Stimulated activated CD4-positive, alpha-beta T cell treated with anti-CD3 and anti-CD28 coated beads, TNF-alpha, amount 100 ng/mL, for 48 hours (primary cell): ENCODE measurements at places on chromosomes 3 and 15.

DNA sequence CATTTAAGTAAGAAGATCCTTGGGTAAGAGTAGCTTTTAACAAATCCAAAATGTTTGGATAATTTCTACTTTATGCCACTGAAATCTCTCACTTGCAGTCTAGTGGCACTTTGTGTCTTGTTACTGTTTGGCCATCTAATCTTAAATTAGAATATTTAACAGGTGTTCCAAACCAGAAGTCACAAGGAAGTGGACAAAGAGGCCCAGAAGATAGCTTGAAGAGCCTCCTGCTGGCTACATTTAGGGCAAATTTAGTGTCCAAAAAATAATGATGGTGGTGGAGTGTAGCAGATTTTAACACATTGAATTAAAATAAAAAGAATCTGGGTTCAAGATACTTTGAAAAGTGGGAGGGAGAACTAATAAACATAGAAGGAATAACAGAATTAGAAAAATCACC, 172.2 kb downstream of the GHSR start:
- no peak for DNase-seq

DNA sequence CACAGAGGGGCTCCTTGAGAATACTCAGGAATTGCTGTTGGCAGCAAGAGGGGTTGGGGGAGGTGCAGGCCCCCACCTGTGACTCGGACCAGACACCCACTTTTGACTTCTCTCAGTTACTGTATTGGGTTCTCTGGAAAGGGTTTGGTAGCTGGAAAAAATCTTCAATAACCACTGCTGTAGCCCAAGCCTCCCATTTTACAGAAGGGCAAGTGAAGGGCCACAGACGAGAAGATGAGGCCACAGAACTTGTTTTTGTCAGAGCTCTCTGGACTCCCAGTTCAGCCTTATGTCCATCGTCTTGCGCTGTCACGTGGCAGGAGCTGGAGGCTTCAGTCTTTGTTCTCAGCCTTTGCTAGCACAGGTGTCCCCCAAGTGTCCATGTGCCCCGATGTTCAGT, 12.7 kb upstream of the TATDN2 start:
- no peak for DNase-seq

- peak; percentile 45 for DNase-seq
Observed at GRCh38 chr3:45593708-45594601, 596 bp upstream of the LIMD1 start.

DNA sequence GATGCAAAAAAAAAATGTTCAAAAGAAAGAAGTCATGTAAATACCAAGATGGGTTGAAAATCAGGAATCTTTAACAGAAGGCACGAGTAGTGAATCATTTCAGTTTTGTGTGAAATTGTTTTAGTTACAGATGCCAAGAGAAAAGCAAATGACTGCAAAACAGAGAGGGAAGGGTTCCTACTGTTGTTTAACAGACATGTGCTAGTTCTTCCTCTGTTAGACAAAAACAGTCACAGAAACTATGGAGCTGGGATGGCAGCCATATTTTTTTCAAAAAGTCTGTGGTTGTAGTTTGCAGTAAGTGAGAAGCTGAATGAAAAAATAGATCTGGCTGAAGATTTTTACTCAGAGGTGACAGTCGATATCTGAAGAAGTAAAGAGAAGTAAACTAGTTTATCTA, 511.9 kb downstream of the ZIC1 start:
- DNase-seq = no peak

GRCh38 chr3:94156626-94157025, 93.8 kb downstream of the NSUN3 start:
- DNase-seq = no peak

DNA sequence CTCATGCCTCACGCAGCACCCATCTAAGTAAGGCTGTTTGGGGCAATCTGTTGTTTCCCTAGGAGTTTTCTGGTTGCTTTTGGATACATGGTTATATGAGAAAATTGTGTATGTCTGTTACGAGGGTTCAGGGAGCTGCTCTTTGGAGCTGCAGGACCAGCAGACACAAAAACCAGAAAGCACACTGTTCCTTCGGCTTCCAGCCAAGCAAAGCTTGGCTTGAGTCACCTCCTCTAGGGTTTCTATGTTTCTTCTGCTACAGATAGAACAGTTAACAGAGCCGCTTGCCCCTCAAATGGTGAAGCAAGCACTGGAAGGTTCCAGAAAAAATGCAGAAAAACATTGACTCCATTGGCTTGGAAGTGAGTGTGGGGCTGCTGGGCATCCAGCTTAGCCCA, 49.2 kb upstream of the CTDSPL start:
- DNase-seq = no peak

- DNase-seq = no peak
Observed at GRCh38 chr15:29140475-29141307, 128.9 kb downstream of the NSMCE3 start.

DNA sequence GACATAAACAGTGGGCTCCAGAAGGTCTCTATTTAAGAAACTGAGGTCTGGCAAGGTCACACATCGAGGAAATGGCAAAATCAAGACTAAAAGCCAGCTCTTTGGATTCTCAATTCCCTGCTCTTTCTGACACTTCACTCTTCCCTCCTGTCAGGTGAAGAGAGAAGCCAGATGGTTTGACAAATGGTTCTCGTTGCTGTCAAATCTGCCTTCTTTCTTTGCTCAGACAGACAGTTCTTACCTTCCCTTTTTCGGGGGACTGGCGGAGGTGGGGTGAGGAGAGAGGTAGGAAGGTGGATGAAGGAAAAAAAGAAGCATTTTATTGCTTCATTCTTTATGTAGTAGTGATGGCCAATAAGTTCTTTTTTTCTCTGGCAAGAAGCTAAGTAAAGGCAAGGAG, 133.4 kb downstream of the LPP start:
- DNase-seq = no peak

- DNase-seq = no peak
Observed at GRCh38 chr3:139572847-139573672, 33.5 kb upstream of the RBP1 start.

DNA sequence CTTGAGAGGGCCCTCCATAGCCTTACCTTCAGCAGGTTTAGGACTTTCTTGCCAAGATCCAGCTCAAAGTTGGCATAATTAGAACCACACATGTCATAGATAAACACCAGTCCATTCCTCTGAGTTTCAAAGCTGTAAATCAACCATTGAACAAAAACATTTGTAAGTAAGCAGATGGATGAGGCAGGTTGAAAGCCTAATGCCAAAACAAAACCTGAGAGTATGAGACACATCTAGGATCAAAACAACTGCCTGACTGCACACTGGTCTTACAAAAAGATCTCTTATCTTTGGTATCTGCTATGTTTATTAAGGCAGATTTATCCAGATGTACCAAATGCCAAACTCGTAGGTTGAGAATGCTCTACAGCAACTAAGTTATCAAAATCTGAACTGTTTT, 61.9 kb downstream of the PTPN9 start:
- no peak for DNase-seq

GRCh38 chr3:31974964-31975363, 6.1 kb downstream of the OSBPL10 start:
- no peak for DNase-seq

DNA sequence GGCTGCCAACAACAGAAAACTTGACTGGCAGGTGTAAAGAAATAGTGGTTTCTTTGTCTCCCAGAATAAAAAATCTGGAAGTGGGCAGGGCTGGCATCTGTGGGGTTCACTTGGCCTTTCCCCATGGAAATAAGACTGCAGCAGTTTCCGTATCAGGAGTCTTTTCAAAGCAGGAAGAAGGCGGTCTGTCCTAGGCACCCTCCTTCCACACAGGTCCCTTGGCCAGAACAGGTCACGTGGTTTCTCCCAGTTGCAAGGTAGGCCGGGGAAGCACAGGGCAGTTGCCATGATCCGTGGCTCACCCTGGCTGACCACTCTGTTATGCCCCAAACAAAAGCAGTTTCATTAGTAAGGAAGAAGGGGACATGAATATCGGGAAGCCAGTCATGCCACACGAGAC, 45.4 kb downstream of the ZDHHC19 start:
- DNase-seq = no peak

DNA sequence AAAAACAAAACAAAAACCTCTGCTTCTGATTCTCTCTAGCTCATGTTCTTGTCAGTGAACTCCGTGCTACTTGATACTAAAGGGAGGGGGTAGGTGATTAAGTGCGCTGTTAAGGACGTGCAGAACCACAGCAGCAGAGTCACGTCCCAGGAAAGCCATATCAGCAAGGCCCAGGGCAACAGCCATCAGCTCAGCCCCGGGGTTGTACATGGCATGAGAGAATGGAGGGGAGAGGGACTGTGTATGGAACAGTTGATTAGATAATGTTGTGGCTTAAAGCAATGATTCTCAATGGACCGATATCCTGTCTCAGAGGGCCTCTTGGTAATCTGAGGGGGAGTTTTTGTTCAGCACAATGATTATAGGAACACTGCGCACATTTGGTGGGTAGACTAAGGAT, 27.6 kb downstream of the C2CD4A start:
- DNase-seq = no peak

GRCh38 chr3:112304611-112305010, 10.6 kb upstream of the SLC9C1 start:
- DNase-seq = no peak

- no peak for DNase-seq
Observed at GRCh38 chr3:197139586-197139985, 110.0 kb upstream of the MELTF start.

- no peak for DNase-seq
Observed at GRCh38 chr3:37556789-37557301, 304.8 kb upstream of the CTDSPL start.

GRCh38 chr15:31869686-31870307, 160.5 kb upstream of the CHRNA7 start:
- DNase-seq = no peak

DNA sequence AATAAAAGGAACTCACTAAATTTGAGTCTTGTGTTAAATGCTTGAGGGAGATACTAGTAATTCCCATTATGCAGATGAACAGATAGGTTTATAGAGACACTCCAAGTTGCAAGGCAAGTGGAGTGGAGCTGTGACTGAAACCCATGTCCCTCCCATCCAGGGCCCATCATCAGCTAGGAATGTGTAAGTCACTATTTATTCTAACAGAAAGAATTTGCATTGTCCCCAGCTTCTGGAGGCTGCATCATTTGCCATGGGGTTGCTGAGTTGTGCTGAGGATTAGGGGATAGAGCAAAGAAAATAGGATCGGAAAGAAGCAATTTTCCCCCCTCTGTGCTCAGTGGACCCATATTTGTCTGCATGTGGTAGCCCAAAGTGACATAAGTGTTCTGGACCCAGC, 197.4 kb upstream of the RGMA start:
- DNase-seq = no peak

GRCh38 chr3:31955581-31955980, 25.5 kb downstream of the OSBPL10 start:
- no peak for DNase-seq

DNA sequence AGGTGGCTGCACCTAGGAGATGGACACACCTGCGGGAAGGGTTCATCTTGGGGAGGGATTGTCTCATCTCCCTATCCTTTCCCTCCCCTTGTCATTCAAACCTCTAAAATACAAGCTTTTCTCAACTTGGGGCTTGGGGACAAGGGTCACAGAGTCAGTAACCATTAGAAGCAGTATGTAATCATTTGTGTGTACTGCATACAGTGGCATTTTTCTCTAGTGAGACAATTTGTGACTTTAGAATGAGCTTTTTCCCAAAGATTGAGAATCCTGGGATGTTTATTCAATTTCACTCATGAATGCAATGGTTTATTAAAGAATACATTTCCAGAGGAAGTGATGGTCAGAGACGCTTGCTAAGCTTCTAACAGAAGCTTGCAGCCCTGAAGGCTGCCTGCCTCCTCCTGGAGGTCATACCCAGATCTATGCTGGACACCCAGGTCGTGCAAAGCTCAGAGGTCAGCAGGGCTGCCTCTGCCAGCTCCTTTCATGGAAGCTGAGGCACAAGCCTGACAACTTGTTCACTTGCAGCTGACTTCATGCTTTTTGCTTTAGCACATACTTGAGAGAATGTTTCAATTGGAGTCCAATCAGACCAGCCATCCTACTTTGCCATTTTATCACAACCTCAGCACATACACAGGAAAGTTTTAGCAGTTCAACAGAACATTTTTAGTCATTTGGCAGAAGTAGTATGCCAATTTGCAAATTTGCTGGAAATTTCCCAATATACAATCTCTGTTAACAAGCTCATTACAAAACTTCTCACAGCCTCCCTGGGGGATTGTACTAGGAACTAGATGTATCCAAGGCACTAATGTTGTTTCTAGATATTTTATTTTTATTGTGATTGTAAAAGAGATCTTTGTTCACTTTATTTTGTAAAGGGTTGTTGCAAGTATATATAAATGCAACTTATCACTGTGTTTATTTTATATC, 25.6 kb upstream of the ALDH1L1 start:
- DNase-seq = no peak

GRCh38 chr15:88480981-88481380, 13.5 kb downstream of the MRPS11 start:
- DNase-seq = no peak

- no peak for DNase-seq
Observed at GRCh38 chr15:78175330-78175729, 26.2 kb downstream of the IDH3A start.

DNA sequence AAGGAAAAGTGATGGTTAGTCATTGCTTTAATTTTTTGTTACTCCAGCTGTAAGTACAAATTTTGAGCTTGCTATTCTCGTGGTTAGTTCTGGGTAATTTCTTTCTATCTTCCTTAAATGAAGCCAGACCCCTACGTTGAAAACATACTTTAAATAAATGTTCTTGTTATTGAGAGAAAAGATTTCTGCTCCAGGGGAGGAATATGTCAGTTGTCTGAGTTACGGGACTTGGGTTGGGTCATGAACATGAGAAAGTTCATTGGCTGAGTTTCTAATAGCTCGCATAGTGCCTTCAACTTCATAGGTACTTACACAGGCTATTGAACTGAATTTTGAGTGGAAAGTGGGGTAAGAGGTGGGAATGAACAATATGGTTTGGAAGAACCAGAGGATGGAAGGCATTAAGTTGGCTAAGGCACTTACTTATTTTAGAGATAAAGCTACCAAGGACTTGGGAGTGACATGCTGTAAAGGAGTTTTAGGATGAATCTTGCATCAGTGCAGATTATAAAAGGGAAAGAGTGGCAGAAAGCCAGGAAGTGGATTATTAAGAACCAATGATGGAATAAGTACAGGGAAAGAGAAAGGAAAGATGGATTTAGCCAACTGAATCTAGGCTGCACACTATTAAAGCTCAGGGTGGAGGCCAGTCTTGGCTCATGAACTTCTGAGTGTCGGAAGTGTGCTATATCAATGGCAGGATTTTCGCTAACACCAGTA, 1.4 kb downstream of the RPSA start:
- no peak for DNase-seq

DNA sequence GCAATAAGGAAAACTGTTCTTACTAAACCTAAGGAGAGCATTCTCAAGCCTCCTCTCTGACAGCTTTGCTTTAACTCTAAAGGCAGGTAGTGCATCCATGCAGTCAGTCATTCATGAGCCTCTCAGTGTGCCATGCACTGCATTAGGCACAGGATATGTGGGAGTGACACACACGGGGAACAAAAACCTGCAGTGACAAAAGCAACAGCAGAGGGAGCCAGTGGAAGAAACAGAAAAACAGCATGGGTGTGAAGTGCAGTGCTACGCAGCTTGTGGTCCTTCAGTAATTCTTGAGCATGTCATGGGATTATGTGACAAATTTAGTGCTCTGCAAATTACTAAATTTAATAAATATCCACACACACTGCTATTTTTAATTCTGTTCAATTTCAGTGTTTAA, 230.7 kb downstream of the BBX start:
- DNase-seq = no peak

GRCh38 chr3:182469086-182469485, 324.2 kb upstream of the ATP11B start:
- DNase-seq = no peak

- no peak for DNase-seq
Observed at GRCh38 chr15:78663703-78664102, 22.7 kb upstream of the CHRNB4 start.

- DNase-seq = no peak
Observed at GRCh38 chr15:45026651-45027190, 3.7 kb downstream of the SORD start.

GRCh38 chr3:163924600-163924999, 1153.7 kb downstream of the SI start:
- no peak for DNase-seq
